Right renal cortex interstitium (tissue), 3 donors: ENCODE measurements at places on chromosomes 1 and 21. TPM values are rescaled to one million over a fixed set of nuclear protein-coding genes. Genes with fewer than 3 reads are reported as not detected.

CLDN19 gene
- 78.2 TPM for polyA plus RNA-seq

PLD5 gene
- polyA plus RNA-seq, result 1.5 TPM

HEYL gene
- 23.1 TPM for polyA plus RNA-seq

OLIG1 gene
- not detected for polyA plus RNA-seq

RAB42 gene
- 2.5 TPM for polyA plus RNA-seq

BCAS2 gene
- 68.4 TPM for polyA plus RNA-seq
